ENCODE measurements at places on chromosomes 4 and X.
A peak's percentile ranks its signal among the peaks of the same experiment; 100 is the strongest.

- DNase-seq = no peak
These were observed 243.0 kb downstream of the PALLD start for GRCh38 chr4:168739886-168740285.

DNA sequence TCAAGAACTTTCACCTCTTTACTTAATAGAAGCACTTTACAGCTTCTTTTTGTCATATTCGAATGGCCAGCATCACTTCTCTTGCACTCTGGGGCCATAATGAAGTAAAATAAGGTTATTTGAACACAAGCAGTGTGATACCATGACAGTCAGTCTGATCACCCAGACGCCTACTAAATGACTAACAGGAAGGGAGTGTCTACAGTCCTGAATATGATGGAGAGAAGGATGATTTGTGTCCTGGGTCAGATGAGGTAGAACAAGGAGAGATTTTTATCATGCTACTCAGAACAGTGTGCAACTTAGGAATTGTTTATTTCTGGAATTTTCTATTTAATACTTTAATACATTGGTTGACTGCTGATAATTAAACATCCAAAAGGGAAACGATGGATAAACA is 284.2 kb upstream of the F9 start:
- no peak for DNase-seq

GRCh38 chr4:5082376-5082775 is 31.1 kb downstream of the STK32B start:
- no peak for DNase-seq

GRCh38 chrX:39443240-39443639 is 642.0 kb downstream of the MID1IP1 start:
- no peak for DNase-seq

- DNase-seq = no peak
These were observed 113.9 kb downstream of the GRIA3 start for GRCh38 chrX:123298026-123298425.

DNA sequence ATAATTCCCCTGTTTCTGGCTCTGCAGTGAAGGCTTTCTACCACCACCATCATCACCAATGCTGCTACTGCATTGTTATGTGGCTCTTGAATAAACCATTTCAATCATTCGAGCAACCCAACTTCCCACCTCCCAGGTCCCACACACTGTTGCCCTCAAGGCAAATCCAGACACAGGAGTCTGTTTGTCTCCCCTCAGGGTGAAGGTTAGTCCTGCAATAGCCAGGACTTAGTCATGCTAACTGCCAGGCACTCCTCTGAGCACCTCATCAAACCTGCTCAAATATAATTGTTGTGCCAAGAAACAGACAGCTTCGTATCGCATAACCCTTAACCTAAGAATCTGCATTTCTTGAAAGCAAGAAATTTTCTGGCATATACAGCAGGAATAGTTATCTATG is 213.2 kb downstream of the KDR start:
- DNase-seq = no peak

GRCh38 chr4:1412376-1413203 is 6.3 kb upstream of the NKX1-1 start:
- no peak for DNase-seq

GRCh38 chrX:79270401-79270800 is 96.7 kb downstream of the ITM2A start:
- DNase-seq = peak; percentile 90

DNA sequence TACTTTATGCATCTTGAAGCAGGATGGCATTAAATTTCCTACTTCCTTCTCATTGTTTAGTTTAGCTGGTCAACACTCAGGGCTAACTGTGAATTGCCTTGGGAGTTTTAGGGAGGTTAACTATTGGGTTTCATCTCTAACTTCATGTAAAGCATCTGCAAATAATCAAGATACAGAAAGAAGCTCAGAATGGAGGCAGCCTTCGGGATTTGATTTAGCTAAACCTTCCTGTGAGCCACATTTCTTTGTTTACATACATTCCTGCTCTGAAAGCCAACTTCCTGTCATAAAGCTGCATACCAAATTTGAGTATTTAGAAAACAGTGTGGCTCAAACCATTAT is 131.7 kb upstream of the PCDH18 start:
- no peak for DNase-seq

GRCh38 chr4:5157791-5158770 is 106.8 kb downstream of the STK32B start:
- no peak for DNase-seq

GRCh38 chr4:124390861-124391260 is 321.7 kb downstream of the ANKRD50 start:
- no peak for DNase-seq

GRCh38 chrX:24874604-24875247 is 141.0 kb downstream of the ARX start:
- DNase-seq = no peak

DNA sequence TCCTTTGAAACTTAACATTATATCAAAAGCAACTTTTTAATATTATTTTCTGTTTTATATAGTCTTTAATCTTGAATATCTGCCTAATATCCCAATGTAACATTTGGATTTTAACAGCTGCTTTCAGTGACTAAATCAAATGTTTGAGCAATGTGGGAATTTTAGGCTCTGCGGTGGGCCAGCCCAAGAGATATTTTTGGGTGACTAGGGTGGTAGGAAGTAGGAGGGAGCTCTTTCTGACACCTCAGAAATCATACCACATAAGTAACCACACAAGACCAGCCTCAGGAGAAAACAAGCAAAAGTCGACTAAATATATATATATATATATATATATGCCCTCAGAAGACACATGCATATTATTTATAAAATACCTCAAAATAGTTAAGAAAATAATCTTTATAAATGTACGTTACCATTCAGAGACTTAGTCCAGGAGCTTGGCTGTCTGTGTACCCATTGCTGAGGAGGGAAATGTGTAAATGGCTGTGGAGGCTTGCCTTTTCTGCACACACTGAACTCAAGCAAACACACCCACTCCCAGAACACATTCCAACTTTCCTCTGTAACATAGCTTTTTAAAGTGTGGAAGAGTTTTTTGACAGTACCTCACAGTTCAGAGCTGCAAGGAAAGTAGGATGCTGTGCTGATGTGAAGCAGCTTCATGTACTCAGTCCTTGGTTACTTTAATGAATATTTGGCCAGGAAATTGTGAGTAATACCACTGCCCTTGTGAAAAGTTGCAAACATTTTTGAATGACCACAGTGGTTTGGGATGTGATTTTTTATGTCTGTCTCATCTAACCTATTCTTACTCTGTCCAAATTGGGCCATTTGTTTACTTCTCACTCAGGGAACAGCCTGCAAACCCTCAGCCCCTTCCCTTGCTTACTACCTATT is at the start of gene RTL3:
RTL3 (minus strand) TSS at position 484 of the 900 bp plus-strand sequence. CDS start 908 bp downstream, outside the sequence.
- no peak for DNase-seq

GRCh38 chr4:41935652-41936021 is 408 bp downstream of the TMEM33 start:
- peak; percentile 58 for DNase-seq

DNA sequence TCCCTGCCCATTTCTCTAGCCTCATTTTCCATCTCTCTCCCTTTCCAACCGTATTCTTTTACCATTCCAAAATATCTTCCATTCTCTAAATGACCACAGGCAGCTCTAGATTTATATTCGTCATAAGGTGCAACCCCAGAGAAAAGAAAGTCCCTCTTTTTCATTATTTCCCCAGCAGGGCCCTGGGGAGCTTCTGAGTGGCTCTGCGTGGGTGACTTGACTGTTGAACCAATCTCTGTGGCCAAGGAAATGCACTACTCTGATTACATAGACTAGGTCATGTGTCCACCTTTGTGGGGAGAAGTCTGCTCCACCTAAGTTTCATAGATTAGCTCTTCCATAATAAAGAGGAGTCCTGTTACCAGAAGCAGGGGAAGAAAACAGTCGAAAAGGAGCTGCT is 51.4 kb downstream of the ATOH1 start:
- DNase-seq = no peak

GRCh38 chr4:84050015-84050414 is 449.1 kb downstream of the NKX6-1 start:
- no peak for DNase-seq

DNA sequence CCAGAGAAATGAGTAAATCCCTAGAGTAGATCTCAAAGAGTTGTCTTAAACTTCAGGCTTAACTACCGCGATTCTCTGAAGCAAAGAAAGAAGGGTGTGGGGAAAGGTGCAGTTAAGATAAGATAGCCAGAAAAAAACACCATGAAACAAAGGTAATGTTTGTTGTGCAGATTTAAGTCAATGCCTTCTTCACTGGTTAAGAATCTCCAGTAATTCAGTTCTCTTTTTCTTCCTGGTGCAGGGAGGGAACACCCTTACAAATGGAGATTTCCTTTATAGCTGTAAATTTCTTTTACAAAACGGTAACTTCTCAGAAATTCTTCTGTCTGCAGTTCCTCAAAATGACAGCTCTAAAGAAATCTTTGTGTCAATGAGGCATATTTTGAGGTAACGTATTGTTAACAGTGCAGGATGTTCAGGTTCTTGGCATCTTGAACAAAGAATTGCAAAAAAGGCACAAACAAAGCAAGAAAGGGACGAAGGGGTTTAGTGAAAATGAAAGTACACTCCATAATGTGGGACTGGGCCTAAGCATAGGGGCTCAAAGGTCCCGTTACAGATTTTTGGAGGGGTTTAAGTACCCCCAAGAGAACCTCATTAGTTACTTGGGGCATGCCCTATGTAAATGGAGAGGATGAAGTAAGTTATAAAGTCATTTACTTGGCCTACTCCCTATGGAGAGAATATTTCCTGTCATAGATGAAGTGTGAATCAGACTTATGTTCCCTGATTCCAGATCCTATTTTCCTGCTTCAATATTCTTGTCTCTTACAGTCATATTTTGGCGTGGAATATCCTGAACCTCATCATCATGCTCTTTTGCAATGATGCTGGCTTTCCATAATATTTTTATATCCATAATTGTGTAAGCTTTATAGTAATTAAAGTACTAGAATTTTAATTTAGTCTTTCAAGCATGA is 492.0 kb downstream of the PCDH11X start:
- DNase-seq = no peak

DNA sequence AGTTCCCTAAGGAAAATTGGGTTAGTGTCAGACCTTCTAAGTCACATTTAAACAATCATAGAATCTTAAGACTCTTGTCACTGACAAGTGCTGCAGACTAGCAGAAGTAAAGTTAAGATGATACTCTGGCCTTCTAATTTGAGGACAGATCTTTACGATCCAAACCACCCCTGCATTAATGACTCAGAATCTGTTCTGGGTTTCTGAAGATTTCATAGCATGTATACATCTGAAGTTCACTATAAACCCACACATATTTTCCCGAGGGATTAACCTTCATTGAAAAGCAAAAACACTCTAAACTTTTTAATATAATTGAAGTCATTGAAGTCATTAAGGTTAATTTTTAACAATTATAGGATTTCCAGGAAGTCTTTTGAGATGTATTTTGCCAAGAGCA is 674.3 kb downstream of the IQCM start:
- no peak for DNase-seq

DNA sequence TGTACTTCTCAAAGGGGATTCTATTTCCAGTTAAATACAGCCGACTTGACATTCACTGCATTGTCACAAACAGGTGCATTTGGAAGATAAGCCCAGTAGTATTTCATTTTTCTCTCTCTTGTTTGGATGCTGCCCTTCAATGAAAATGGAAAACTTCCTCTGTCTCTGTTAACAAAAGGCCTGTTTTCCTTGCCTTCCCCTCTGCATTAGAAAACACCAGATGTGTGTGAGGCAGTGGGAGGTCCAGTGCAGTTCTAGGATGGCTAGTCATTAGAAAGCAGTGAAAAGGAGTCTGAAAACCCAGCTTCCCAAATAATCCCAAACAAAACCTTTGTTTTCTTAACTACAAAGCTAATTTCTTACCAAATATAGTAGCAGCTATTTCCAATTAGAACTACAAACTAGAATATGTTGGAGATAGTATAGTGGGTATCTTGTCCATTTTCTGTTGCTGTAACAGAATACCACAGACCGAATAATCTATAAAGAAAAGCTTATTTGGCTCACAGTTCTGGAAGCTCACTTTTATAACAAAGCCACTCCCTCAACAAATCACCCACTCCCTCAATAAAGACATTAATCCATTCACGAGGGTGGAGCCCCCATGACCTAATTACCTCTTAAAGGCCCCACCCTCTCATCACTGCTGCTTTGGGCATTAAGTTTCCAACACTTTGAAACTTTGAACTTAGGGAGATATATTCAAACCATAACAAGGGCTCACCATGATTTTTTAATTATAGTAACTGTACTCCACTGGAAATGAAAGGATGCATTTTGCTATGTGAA is 452.1 kb upstream of the RPS6KA3 start:
- DNase-seq = no peak

DNA sequence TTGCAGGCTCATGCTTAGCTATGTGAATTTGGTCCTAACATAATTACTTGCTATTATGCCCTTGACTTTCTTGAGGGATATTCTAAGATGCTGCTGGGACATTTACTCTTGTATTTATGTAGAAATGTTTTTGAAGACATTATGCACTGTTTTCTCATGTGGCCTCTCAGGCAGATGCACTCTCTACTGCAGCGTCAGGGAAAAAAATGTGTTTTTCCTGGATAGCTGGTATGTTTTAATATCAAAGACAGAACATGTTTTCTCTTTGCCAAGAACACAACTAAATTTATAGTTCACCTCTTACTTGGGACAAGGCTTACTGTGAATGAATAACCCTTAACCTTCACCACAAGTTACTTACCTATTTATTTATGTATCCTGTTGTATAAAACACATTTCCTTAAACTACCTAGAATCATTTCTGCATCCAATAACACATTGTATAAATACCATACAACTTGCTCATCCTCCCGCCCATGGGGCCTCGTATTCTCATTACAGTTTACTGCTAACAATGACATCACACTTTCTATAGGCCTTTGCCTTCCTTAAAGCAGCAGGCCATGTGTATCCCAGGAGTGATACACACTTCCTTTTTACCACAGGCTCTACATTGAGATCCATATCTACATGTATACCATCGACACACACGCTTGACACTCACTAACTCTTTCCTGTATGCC is 178.7 kb downstream of the SLIT2 start:
- DNase-seq = no peak

DNA sequence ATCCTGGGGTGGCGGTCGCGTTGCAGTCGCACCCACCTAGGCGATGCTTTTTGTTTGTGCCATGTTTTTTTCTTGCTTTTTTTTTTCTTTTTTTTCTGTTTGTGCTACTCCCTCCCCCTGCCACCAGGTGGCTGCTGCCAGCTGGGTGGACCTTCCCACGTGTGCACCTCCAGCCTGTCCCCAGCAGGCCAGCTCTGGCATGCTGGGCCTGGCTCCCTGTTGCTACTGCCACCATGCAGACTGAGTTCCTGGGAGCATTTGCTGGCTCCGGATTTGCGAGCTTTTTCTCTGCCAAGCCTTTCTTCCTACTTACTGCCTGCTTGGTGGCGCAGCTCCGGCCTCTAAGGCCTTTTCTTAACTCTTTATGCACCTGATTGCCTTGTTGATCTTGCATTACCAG is 161.2 kb upstream of the WDFY3 start:
- peak; percentile 1 for DNase-seq

DNA sequence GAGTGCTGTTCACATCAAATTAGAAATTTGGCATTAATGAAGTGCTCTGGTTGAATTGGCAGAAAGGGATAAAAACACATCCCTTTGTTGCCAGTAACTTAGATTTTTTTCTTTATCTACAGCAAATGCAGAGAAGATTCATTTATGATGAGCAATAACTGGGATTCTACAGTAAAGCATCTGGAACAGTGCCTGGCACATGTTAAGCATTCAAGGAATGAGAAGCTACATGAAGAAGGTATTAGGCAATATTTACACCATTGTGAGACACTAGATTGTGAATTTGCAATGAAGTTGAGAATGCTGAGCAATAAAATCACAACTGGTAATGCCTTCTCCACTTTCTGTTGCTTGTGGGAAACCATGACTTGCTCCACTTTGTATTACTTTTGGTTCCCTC is 33.5 kb downstream of the PCDH19 start:
- no peak for DNase-seq
